ENCODE measurements at places on chromosomes 7 and 10.

DNA sequence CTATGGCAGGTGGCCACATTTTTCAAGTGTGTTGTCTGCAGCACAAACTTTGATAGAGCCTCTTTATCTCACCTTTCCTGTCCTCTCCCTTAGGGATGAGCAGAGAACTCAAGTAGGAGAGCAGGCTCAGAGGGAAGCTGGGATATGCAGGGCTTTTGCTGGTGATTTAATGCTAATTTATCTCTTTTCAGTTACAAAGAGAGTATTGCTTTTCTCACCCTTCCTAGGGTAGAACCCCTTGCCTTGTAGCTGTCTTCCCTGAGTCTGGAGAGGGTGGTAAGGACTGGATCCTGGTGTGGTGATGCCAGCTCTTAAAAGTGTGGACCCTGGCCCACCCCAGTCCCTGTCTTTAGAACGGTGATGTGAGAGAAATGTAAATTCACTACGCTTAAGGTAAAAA is 1061.4 kb downstream of the TYW1 start:
- DNase-seq = no peak

DNA sequence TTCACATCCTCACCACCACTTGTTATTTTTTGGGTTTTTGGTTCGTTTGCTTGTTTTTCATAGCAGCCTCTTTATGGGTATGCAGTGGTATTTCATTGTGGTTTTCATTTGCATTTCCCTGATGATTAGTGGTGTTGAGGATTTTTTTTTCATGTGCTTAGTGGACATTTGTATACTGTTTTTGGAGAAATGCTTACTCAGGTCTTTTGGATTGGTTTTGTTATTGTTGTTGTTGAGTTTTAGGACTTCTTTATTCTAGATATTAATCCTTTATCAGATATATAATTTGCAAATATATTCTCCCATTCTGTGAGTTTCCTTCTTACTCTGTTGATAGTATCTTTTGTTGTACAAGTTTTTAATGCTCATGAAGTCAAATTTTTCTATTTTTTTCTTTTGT is 42.8 kb downstream of the GAD2 start:
- DNase-seq = no peak

- DNase-seq = peak; percentile 41
Observed at GRCh38 chr10:15789793-15790525, 70.2 kb upstream of the ITGA8 start.

- DNase-seq = no peak
Observed at GRCh38 chr7:3510101-3511020, 209.3 kb downstream of the SDK1 start.

- DNase-seq = peak; percentile 80
Observed at GRCh38 chr10:102312683-102313082, 67.4 kb downstream of the GBF1 start.
